ENCODE measurements at places on chromosomes 7 and 10. TPM values are rescaled to one million over a fixed set of nuclear protein-coding genes. Genes with fewer than 3 reads are reported as not detected.

The MSANTD7 gene
- 28.5 TPM for total RNA-seq

The MALRD1 gene
- total RNA-seq: not detected

The DUS4L gene
- total RNA-seq: 11.6 TPM

The SPAM1 gene
- not detected for total RNA-seq

The LIPK gene
- not detected for total RNA-seq

The TBC1D12 gene
- 0.78 TPM for total RNA-seq

The HOXA7 gene
- not detected for total RNA-seq

DNA sequence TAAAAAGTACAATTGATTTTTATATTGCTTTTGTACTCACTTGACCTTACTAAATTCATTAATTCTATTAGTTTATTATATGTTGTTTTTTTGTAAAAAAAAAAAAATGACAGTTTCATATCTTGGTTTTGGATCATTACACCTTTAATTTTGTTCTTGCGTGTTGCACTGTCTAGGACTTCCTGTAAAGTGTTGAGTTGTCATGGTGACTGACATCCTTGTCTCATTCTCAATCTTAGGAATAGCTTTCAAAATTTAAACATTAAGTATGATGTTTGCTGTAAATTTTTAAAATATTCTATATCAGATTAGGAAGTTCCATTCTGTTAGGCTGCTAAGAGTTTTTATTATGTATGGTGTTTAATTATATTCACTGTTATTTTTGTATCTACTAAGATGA is 139.1 kb downstream of the ARHGAP12 start:
- no peaks in the 10 kb centered on the region for H3K36me3 ChIP-seq
- no peak for DNase-seq
- H3K27ac ChIP-seq: no peak overlapping the region
- H3K4me3 ChIP-seq: no peak overlapping the region
- peaks cover 3% of the 10 kb centered on the region for H3K4me1 ChIP-seq

GRCh38 chr10:73060738-73061635 is 35.7 kb downstream of the P4HA1 start:
- H3K4me3 ChIP-seq: no peak overlapping the region
- H3K27me3 ChIP-seq: no peaks in the 10 kb centered on the region
- H3K27ac ChIP-seq: no peak overlapping the region
- peak; percentile 2 for DNase-seq
- H3K36me3 ChIP-seq: no peaks in the 10 kb centered on the region
- peaks cover 4% of the 10 kb centered on the region for H3K4me1 ChIP-seq

GRCh38 chr10:15703151-15703880 is 16.4 kb downstream of the ITGA8 start:
- no peaks in the 10 kb centered on the region for H3K36me3 ChIP-seq
- H3K27me3 ChIP-seq: no peaks in the 10 kb centered on the region
- H3K4me1 ChIP-seq: no peaks in the 10 kb centered on the region
- no peak overlapping the region for H3K4me3 ChIP-seq
- H3K27ac ChIP-seq: no peak overlapping the region
- no peak for DNase-seq

DNA sequence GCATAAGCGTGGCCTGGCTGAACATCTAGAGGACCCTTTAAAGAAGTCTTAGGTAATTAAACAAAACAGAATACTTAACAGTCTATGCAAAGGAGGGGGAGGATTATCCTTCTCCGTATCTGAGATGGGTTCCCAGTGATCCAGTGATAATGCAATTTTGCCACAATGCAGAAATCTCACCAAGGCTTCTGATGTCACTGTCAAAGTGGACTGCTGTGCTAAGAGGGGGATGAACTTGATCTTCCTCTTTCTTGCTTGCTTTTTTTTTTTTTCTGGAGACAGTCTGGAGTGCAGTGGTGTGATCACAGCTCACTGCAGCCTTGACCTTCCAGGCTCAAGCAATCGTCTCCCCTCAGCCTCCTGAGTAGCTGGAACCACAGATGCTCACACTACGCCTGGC is 30.8 kb downstream of the GATA3 start:
- no peak for DNase-seq
- no peak overlapping the region for H3K4me3 ChIP-seq
- H3K27ac ChIP-seq: no peak overlapping the region
- H3K4me1 ChIP-seq: peaks cover 17% of the 10 kb centered on the region
- no peaks in the 10 kb centered on the region for H3K27me3 ChIP-seq

DNA sequence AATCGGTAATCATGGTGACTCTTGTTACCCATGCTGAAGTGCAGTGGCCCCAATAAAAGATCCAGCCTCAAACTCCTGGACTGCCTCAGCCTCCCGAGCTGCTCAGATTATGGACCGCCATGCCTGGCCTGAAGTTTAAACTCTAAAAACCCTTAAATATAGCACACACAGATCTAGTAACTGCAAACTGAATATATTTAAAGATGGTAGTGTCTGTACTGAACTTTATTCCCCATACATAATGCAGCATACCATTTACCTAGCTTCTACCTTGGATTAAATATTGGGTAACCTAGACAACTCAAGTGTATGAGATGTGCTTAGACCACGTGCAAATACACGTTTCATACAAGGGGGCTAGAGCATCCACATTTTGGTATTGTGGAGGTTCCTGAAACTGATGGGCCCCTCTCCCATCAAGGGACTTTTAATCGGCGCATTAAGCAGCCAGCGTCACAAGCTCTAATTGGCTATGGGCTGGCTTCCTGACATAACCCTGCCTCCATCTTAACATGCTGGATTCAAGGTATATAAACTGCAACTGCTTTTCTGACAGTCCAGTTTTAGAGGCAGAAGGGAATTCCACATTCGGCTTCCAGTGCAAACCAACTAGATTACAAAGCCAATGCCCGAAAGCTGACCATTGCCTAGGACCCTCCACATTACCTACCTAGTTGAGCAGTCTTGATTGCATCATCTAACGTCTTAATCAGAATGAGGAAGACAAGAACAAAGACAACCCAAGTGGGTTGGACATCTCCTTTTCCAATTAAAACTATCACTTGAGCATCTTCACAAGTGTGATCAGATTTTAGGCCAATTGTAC is 13.0 kb downstream of the HNRNPA2B1 start:
- no peak for DNase-seq
- peaks cover 31% of the 10 kb centered on the region for H3K36me3 ChIP-seq
- H3K4me3 ChIP-seq: no peak overlapping the region
- no peaks in the 10 kb centered on the region for H3K27me3 ChIP-seq
- H3K4me1 ChIP-seq: peaks cover 44% of the 10 kb centered on the region
- H3K27ac ChIP-seq: no peak overlapping the region

DNA sequence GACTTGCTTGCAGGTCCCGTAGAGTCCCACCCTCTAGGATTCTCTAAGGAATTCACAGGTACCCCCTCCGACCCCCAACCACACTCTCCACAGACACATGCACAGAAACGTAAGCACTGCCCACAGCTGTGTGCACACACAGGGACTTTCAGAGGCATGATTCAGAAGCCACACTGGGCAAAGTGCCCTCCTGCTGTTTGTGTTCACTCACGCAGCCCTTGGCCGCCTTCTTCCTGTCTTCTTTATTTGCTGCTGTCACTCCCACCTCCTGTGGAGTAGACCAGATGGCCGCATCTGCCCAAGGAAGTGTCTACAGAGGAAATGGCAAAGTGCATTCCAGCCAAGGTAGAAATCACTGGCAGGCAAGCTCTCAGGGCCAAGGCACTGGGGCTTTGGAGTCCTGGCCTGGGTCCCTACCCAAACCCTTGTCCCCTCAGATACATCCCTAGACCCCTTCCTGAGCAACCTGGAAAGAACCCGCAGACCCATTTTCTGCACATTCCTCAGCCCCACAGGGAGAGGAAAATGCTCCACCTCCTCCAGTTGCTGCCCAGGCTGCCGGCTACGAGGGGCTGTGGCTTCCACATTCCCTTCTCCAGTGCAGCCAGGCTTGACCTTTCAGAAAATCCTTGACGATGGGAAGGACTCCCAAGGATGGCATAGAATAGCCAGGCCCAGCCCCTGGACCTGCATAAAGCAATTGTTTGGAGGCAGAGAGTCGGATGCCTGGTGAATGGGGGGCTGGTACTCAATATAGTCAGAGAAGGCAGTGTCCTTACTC is 21.6 kb upstream of the GIMAP8 start:
- H3K27me3 ChIP-seq: no peaks in the 10 kb centered on the region
- H3K4me3 ChIP-seq: no peak overlapping the region
- peaks cover 6% of the 10 kb centered on the region for H3K4me1 ChIP-seq
- no peak for DNase-seq
- H3K36me3 ChIP-seq: no peaks in the 10 kb centered on the region

DNA sequence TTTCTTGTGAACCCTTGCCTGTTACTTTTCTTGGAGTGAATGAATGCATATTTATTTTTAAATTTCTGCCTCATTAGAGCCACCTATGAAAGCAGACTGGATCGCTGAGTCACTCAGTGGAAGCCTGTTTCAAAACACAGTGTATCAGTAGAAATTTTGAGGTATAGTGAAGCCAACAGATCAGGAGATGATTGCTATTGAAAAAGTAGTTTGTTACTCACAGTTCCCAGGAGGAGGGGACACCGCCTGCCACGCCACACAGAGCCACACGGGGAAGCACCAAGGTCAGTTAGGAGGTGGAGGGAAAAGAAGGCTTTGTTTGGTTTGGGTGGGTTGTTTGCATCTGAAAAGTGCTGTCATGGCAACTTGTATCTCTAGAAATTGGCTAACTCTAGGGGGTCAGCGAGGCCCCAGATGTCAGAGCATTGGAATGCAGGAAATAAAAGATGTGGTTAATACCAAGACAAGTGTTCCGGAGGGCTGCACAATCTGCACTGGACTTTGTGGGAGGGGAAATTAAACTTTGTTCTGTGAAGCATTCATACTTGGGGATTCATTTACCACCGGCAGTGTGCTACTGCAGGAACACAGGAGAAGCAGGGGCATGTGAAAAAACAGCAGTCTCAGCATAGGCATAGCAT is 106.4 kb upstream of the SDK1 start:
- no peaks in the 10 kb centered on the region for H3K27me3 ChIP-seq
- H3K4me3 ChIP-seq: no peak overlapping the region
- no peak overlapping the region for H3K27ac ChIP-seq
- no peak for DNase-seq
- no peaks in the 10 kb centered on the region for H3K36me3 ChIP-seq

DNA sequence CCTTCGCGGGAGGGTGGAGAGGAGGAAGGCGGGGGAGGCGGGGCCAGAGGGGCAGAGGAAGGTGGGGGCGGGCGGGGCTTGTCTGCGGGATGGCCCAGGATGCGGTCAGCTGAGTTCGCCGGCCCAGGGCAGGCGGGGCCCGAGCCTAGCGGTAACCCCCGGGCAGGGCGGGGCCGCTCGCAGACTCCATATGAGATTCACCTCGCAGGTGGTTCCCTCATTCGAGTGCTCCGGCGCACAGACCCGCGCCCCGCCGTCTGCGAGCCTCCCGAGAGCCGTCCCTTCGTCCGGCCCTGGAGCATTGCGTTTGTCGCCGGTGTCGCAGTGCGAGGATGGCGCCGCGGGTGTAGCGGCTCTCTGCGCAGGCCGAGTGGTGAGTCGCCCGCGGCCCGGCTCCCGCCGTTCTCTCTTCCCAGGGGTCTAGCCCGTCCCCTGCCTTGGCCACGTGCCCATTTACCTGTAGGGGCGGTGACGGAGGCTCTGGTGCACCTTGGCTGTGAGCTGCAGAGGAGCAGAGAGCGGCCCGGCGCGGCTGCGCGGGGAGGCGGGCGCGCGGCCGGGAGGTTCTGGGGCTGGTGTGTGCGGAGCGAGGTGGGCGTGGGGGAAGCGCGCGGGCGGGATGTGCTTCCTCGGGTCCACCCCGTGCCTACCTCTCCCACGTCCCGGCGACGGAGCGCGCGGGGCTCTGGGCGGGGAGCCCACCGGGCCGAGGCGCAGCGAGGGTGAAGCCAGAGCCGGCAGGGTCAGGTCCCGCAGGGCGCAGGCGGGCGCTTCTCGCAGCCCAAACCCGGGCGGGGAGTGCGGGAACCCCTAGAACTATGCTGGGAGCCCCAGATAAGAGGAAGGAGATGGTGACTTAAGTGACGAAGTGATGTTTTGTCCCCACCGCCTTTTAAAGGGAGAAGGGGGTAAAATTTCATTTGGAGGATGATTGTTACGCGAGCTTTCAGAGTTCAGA is at the start of gene UPP1:
TSS of gene UPP1 (plus strand) at position 220 of the 958 bp plus-strand sequence. CDS start 5,519 bp downstream, outside the sequence.
- peak within 1 kb of the TSS; percentile 82 for H3K27ac ChIP-seq
- DNase-seq: peak; percentile 79
- peaks cover 16% of the 10 kb centered on the region for H3K36me3 ChIP-seq

GRCh38 chr7:143519411-143520131 is 41.9 kb downstream of the TAS2R41 start:
- no peak overlapping the region for H3K27ac ChIP-seq
- no peaks in the 10 kb centered on the region for H3K4me1 ChIP-seq
- no peaks in the 10 kb centered on the region for H3K27me3 ChIP-seq
- no peaks in the 10 kb centered on the region for H3K36me3 ChIP-seq
- no peak for DNase-seq

DNA sequence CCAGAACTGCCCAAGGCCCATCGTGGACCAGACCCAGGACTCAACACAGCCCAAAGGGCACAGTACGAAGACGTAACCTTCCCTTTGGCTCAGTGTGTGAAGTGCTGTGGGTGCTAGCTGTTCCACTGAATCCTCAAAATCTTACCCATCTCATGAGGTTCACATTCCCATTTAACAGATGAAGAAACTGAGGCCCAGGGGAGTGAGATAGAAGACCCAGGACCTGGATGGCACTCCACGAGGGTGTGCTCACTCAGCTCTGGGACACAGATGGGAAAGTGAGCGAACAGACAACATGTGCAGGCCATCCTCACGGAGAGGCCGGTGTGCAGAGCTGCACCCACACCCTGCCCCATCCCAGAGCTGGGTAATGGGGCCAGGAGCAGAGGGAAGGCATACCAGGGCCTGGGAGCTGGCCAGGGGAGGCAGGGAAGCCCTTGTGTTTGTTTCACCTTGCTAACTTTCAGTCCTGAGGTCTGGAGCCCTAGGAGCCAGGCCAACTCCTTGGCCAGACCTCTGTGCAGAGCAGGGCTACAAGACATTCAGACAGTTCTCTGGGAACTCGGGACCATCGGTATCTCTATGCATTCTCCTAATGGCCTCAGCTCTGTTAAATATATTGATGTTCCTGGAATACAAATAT is 100.3 kb upstream of the ZMIZ1 start:
- no peaks in the 10 kb centered on the region for H3K27me3 ChIP-seq
- no peak for DNase-seq
- no peak overlapping the region for H3K4me3 ChIP-seq
- H3K36me3 ChIP-seq: no peaks in the 10 kb centered on the region

- no peak for DNase-seq
- H3K27ac ChIP-seq: no peak overlapping the region
- H3K4me1 ChIP-seq: no peaks in the 10 kb centered on the region
These were observed 22.7 kb upstream of the TMEM254 start for GRCh38 chr10:80055760-80056159.

DNA sequence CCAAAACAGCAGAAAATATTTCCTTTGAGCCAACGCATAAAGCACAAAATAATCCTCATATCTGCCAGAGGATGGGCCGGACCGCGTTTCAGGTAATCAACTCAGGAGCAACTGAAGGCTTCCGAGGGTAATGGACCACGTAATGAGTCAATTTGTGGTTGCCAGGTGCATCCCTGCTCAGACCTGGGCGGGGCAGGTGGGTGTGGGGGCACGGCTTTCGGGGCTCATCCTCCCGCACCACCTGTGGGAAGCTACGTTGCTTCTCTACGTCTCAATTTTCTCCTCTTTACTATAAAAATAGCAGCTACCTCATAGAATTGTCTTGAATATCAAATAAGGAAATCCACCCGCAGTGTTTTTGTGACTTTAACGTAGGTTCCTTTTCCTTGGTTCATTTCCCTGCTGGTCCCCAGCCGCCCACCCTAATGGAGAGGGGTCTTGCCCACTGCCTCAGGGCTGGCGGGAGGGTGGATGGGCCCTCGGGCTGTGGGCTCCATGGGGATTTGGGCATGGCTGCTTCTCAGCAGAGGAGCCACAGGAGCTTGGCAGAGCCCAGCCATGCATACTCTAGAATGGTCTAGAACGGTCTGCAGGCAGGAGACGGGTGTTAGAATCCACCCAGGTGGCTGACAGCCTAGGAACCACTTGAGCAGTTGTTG is 324.7 kb downstream of the ADARB2 start:
- H3K4me3 ChIP-seq: no peak overlapping the region
- no peaks in the 10 kb centered on the region for H3K27me3 ChIP-seq
- DNase-seq: no peak
- H3K4me1 ChIP-seq: no peaks in the 10 kb centered on the region

Measured in CD8-positive, alpha-beta memory T cell (primary cell).